NCI-H1436 (cell line): ENCODE measurements at places on chromosomes 6 and 20.
A peak's percentile ranks its signal among the peaks of the same experiment; 100 is the strongest.

DNA sequence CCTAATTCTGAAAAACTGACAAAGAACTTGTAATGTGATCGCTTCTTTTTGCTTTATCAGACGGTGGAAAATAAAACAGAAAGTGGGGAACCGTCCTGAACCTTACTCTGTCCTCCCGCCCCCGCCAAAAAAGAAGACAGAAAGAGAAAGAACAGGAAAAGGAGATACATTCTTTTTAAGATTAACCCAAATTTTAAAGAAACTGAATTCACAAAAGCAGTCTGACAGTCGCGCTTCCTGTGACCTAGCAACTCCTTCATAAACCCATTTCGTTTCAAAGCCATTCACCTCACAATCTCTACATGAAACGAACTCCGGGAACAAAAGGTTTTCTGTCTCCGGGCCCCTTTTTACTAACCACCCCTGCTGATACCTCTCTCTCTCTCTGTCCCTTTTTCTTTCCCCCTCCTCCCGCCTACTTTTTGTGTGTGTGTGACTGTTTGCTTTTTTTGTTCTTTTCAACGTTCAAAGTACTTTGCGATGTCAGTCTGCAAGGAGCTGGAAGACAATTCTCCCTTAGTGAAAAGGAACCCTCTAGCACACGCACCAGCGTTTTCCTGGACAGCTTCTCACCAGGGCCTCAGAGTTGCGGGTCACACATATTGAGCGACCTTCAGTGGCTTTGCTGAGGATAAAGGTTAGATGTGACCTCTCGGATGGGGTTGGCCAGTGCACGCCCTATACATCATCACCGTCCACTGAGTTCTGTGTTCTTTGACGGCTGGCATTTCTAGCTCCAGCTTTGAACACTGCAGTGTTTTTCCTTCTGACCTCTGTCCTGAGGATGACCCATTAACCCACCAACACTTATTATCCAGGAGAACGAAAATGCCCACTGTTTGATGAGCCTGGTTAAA is 530 bp upstream of the NEDD9 start:
- DNase-seq = peak; percentile 21

DNA sequence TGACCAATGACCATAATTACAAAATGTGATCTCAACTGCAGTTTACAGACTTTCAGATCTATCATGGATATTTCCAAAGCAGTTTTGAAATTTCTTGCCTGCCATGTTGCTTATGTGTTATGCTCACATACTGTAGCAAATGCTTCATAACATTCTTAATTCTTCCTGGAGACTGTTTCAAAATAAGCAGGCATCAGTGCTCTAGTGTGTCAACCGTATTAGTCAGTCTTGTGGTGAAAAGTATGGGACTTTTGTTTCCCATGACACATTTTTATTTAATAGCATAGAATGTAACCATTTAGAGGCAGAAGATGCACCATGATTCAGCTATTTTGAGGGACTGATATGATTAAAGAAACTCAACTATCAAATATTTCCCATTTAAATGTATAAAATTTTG is 1.7 kb downstream of the POPDC3 start:
- no peak for DNase-seq

GRCh38 chr20:58649288-58650180 is 1.5 kb upstream of the STX16 start:
- DNase-seq = no peak

GRCh38 chr20:1636621-1637020 is 16.8 kb upstream of the SIRPB1 start:
- no peak for DNase-seq

DNA sequence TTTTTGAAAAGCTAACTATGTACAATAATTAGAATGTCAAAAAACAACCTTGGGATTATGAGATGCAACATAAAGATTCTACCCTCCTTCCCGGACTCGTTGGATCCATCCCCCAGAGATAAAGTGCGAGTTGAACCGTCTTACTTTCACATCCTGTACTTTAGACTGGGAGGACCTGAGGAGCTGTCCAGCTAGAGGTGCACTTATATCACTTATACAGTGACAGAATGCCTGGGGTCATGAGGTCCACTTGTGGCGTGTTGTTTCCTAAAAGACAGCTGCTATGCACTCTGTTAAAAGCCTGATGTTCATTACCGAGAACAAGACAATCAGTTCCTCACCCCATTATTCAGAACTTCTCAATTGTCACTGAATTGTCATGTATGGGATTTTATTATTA is 2.1 kb downstream of the CDS2 start:
- DNase-seq = no peak

DNA sequence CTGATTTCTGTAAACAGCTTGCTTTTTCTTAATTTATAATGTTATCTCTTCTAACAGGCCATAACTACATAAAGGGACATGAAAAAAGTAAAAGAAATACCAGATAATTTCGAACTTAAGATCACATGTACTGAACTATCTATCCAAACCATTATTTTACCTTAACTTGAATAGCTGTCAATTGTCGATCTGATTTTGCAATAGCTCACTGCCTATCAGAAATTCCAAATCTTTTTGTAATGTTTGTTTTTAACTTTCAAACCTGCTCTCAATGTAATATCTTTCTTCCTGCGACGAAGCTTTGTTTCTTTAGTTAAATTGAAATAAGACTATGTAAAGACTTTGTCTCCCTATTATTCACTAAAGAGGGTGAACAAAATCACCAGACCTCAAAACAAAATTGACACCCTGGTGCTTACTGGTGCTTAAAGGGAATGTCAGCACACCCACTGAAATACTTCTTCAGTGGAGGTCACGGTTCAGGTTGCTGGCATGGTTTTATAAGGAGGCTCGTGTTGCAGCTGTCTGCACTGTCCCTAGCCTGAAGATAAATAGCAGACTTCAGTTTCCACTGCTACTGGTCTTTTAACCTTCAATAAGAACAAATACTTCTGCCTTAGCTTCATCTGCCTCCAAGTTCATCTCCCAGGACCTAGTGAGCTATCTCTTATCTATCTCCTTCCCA is 117.5 kb upstream of the QKI start:
- DNase-seq = no peak

DNA sequence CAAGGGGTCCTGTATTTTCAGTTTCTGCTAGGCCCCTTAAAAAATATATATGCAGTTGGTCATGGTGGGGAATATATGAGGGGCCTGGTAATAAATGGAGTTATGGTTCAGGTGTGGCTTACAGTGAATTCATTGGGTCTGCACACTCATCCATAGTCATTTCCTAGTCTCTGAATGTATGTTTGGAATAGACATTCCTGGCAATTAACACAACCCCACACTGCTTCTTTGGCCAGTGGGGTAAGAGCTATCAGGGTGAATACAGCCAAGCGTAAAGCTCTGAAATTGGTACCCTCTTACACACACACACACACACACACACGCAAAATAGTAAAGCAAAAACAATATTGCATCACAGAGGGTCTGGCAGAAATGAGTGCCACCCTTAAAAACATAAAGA is 56.5 kb downstream of the QRSL1 start:
- no peak for DNase-seq

GRCh38 chr6:148495029-148495428 is 152.4 kb downstream of the SASH1 start:
- no peak for DNase-seq

DNA sequence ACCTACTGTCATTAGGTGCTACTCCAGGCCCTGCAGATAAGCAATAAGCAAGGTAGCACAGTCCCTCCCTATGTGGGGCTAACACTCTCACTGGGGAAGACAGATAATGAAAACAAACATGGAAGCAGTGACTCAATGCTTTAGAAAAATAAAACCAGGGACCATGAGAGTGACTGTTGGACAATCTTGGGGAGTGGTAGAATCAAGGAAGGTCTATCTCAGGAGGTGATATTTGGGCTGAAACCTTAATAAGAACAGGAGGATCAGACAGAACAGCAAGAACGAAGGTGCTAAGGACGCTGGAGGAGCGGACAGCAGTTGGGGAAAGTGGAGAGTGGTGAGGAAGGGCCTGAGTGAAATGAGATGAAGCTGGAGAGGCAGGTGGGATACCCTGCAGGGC is 58.2 kb downstream of the BANF2 start:
- DNase-seq = no peak

GRCh38 chr20:35223941-35224340 is 2.5 kb upstream of the MMP24 start:
- no peak for DNase-seq

DNA sequence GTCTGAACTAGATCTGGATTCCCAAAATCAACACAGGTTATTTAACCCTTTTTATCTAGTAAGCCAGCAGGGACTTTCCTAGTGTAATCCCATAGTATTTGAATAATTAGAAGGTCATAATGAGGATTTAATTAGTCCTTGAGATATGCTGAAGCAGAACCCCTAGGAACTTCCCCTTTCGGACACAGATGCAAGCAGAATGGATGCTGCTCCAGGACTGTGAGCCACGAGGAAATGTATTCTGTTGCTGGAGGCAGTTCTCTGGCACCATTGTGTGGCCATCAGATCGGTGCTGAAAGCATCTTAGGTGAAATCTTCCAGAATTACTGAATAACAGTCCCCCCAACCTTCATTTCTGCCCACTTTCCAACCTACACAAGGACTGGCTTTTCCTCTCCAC is 206.9 kb downstream of the TMEM242 start:
- DNase-seq = no peak

GRCh38 chr6:27281105-27281539 is 31.0 kb downstream of the POM121L2 start:
- DNase-seq = no peak

GRCh38 chr20:58003525-58003924 is 224.9 kb downstream of the ANKRD60 start:
- DNase-seq = no peak

DNA sequence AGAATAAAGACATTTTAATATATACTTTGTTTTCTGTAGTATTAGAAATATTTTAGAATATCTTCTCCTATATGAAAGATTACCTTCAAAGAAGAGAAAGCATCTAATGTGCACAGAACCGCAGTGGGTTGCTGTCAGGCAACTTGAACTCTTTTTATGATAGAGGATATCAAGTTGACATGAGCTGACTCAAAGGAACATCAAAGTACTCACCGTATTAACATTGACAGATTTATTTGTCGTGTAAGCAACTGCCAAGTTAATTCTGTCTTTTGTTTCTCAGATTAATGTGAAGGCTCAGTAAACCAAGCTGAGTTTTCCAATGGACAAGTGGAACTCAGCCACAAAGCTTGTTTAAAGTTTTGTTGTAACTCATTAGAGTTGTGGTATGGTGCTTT is 2.2 kb upstream of the GINM1 start:
- DNase-seq = no peak

- no peak for DNase-seq
Measured at GRCh38 chr6:83510791-83511190, 1.5 kb upstream of the PRSS35 start.

DNA sequence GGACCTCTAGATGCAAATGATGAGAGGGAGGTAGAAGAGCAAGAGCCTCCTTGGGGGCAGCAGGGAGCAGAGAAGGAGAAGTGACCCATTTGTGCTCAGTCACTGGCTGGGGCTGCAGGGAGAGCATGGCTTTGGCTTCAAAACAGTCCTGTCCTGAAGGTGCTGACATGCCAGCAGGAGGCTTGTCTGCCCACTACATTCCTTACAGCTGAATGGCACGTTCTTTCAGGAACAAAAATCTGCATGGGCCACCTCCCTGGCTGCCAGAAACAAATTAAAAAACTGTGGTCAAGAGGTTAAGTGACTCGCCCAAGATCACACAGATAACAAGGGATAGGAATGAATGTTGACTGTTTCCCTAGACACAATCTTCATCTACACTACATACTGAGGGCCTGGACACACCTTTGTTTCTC is 188.8 kb downstream of the HIVEP2 start:
- DNase-seq = no peak

DNA sequence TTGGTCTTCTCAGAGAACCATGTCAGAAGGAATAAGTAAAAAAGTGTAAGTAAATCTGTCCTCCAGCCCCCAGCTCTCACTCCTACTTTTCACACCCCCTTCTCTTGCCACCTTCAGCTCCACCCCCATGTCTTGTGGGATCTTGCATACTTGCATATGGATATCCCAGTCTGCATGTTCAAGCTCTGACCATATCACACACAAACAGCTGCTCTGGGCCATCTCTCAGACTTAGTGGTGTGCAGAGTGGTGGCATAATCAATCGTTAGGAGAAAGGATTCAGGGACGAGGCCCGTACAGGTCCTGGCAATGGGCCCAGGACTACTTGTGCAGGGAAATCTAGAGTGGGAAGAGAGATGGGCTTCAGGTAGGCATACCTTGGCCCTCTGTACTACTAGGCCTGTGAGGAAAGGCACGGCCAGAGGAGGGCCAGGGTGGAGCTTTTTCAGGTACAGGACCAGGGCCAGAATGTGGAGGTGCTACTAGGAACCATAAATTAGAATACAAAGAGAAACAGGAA is 112.0 kb upstream of the SGK1 start:
- DNase-seq = no peak

DNA sequence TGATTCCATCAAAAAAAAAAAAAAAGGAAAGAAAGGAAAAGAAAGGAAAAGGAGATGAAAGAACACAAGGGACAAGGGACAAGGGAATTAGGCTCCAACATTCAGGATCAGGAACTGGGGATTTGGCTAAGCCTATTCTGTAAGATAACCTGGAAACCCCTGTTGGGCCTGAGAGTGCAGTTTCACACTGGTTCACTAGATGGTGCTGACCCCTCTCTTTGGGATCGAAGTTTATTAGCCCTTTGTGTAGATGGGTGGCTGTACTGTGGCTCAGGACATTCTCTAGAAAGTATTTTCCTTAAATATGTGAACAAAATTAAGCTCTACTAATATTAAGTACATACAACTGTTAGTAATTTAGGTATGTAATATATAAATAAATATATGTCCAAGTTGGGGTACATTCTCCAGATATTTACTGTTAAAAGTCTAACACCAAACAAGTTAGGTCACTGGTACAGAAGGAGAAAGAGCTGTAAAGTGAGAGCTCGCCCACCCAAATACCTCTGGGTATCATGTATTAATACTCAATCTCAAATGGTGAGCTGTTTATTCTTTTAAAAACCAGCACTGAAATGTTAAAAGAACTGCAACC is 6.3 kb downstream of the OR2A4 start:
- peak; percentile 56 for DNase-seq

DNA sequence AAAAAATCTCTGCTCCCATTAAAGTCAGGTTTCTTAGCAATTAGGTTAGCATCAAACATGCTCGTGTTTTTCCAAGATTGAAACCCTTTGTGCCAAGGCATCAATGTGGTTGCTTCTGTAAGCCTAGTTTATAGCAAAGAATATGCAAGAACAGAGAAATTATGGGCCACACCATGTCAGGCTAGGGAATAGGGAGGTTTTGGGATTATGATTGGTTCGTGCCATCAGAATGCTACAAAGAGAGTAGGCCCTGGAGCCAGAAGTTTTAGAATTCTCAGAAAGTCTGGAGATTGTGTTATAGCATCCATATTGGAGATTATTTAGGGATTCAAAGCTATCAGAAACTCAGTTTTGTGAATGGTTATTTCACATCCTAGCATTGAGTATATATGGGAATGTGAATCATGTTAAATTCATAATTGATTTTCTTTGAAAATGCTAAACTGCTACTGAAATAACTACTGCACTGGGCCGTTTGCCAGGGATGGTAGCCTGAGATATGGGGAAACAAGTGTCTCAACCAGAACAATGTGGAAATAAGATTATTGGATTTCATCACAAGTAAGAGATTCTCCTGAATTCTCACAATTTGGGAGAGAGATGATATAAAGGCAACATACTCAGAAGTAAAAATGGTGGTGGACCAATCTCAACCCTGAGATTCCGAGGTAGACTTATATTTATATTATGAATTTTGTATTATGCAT is 45.3 kb downstream of the ZNF292 start:
- DNase-seq = no peak
